Stimulated activated CD4-positive, alpha-beta T cell treated with anti-CD3 and anti-CD28 coated beads, TNF-alpha, amount 100 ng/mL, for 24 hours (primary cell): ENCODE measurements at places on chromosomes 12 and 14.

DNA sequence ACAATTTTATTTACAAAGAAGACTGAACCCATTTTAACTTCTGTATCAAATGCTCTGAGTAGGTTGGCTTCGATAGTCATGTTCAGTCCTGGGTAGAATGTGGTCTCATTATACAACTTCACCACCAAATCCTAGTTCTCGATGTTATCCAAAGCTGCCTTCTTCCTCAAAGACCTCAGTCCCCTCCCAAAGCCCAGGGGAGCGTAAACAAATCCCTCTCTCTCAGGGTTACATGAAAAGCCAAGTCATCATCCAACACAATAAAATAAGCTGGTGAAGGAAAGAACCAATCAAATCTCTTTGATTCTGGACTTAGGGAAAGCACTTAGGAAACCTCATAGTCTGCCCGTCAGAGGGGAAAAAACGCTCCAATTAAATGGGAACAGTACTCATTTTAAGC is 9.1 kb downstream of the PTCSC3 start:
- DNase-seq = no peak

GRCh38 chr12:65446901-65447300 is 168.4 kb downstream of the MSRB3 start:
- DNase-seq = no peak

DNA sequence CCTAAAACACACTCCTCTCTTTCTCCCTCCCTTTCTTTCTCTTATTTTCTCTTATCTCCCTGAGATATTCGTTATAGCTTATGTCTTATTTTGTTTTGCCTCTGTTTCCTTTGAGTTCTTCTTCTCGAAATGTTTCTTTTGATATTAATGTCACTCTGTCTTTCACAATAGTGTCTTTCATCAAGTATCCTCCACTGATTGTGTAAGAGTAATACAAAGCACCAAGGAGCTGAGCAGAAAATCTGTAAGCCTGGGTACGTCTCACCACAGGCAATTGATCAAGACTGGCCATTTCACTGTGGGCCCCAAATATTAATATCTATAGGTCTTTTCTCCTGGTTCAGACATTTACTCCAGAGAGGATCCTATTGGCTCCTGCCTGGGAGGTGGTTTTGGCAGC is 4.8 kb upstream of the LYZ start:
- DNase-seq = no peak

DNA sequence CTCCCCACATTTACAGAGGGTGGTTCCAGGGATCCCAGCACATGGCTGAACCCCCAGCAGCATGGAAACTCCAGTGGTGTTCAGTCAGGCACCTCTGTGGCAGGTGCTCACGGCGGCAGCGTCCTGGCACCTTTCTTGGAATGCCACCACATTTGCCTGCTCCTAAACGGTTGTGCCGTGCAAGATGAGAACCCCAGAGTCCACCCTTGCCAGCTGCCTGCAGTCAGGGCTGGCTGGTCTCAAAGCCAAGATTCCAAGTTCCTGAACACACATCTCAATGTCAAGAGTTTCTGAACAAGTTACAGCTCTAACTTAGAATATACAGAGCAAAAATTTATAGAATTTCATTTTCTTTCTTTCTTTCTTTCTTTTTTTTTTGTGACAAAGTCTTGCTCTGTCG is 38.7 kb downstream of the DDX51 start:
- no peak for DNase-seq

- no peak for DNase-seq
Observed at GRCh38 chr14:55976219-55976618, 142.0 kb upstream of the PELI2 start.

DNA sequence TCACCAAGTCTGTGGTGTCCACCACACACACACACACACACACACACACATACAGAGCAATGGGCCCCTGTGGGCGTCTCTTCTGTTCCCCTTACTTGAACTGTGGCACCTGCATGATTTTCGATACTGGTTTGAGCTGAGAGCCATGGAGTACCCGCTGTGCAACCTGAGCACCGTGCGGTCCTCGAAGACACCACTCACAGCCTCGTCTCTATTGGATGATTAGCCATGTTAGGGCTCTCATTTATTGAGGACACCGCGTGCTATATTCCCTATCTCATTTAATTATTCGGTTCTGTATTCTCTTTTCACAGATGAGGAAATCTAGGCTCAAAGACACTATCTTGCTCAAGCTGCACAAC is 623 bp upstream of the C14orf132 start:
- DNase-seq = no peak

DNA sequence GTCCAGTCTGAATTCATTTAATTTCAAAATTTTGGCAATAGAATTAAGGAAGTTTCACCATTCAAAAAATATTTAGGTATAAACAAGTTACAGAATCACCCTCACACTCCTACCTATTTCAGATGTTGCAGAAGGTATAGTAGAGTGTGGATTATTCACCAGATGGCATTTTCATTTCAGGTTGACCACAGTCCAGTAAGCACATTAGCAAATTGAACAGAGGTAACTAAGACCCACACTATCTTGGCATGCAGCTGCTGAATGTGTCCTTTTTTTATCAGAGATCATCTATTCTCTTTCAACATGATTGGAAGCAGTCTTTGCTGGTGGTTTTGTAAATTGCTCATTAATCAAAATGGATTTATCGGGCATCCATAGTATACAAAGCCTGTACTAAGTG is 151.8 kb upstream of the GARIN6 start:
- no peak for DNase-seq

GRCh38 chr14:54877015-54877702 is 25.5 kb downstream of the GCH1 start:
- no peak for DNase-seq

GRCh38 chr12:22658214-22658613 is 33.2 kb downstream of the ETNK1 start:
- peak; percentile 6 for DNase-seq

DNA sequence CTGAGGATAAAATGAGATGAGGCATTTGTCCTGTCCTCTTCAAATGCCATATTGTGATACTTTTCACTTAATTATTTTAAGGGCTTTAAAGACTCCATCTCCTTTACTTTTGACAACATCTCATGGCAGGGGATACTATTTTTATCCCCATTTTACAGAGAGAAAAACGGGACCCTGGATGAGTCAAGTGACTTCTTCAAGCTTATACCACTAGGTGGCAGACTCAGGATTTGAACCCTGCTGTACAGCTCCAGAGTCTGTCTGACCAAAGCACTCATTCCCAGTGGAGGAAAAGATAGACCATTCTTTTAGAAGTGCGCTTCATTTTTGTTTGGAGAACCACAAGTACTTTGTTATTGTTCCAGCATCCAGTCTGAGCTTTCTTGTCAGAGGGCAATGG is 1.7 kb upstream of the SMOC1 start:
- DNase-seq = no peak

GRCh38 chr14:33848706-33849454 is 102.0 kb downstream of the EGLN3 start:
- DNase-seq = no peak

GRCh38 chr14:59228421-59228820 is 40.0 kb downstream of the DAAM1 start:
- no peak for DNase-seq

GRCh38 chr12:113469224-113469948 is 2.3 kb downstream of the LHX5 start:
- DNase-seq = no peak

- DNase-seq = no peak
Observed at GRCh38 chr14:102691763-102692162, 85.5 kb upstream of the TRAF3 start.

DNA sequence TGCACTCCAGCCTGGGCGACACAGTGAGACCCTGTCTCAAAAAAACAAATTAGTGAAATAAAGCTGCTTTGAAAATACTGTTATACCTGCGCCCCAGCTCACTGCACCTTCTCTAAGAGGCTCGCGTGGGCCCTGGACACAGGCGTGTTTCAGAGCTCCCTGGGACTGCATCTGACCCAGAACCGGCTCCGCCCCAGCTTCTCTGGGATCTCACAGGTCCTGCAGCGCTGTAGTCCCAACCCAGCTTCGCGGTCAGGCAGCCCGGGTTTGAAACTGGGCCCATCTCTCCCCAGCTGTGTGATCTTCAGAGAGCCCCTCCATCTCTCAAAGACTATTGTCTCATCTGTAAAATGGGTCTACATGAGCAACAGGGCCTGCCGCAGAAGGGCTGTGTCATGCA is 7.5 kb downstream of the RIMBP2 start:
- DNase-seq = no peak

DNA sequence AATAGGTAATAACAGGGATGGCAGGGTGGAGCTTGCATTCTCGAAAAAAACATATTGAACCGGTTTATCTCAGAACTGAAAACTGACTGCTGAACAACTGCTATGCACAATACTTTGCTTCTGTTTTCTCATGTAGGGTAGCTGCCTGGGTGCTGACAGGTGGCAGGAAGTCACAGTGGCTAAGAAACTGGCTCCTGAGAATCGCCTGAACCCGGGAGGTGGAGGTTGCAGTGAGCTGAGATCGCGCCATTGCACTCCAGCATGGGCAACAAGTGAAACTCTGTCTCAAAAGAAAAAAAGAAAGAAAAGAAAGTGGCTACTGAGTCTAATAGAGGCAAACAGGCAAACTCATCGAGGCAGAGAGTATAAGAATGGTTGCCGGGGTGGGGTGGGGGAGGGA is 113.1 kb downstream of the CCDC60 start:
- DNase-seq = no peak

DNA sequence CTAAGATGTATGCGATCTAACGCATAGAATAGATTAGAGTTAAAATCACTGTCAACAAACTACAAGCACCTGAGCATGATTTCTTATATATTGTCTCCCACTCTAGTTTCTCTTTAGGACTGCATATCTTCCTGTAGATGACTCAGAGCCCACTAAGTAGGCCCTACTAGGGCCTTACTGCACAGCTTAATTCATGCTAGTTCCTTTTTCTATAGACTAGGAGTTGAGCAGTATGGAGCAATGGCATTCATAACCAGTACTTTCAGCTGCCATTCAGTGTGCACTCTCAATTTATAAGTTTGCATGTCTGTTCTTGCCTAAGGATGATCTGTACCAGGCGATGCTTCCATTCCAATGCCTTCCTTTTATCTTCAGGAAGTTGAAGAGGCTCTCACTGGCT is 103.5 kb downstream of the METTL25 start:
- DNase-seq = no peak

- no peak for DNase-seq
Observed at GRCh38 chr12:93426412-93426805, 15.3 kb downstream of the UBE2N start.

- DNase-seq = no peak
Observed at GRCh38 chr12:60689137-60689536, 1093.3 kb downstream of the SLC16A7 start.

- DNase-seq = no peak
Observed at GRCh38 chr14:99231850-99232713, 39.9 kb downstream of the BCL11B start.

GRCh38 chr12:29012673-29013072 is 136.4 kb upstream of the FAR2 start:
- DNase-seq = no peak

DNA sequence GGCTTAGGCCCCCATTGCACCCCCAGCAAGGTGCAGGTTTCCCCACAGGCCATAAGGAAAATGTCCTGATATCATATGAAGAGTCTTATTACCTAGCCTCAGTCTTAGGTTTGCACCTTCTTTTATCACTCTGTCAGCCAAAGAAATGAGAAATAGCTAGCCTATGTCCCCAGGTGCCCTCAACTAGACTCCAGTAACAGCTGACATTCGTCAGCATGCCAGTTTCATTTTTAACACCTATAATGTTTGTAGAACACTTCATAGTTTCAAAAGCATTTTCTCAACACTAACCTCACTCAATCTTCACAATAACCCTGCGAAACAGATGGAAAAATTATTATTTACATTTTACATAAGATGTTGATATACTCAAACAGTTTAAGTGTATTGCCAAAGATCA is 24.0 kb upstream of the OR10P1 start:
- DNase-seq = no peak

DNA sequence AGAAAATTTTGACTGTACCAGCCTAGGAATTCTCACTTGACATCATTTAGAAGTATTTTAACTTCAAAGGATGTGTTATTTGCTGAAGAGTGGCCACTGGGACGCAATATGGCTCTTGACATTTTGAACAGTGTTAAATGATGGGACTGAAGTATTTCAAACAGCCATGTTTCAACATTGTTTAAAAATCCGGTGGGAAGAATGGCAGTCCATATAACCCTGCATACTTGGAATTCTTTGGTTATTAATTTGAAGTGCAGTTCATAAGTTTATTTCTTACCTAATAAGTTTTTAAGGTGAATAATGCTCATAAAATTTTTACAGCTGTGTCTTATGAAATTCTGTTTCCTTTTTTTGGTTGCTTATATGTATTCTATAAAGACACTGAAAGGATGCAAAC is 8.3 kb downstream of the TMTC2 start:
- DNase-seq = no peak

DNA sequence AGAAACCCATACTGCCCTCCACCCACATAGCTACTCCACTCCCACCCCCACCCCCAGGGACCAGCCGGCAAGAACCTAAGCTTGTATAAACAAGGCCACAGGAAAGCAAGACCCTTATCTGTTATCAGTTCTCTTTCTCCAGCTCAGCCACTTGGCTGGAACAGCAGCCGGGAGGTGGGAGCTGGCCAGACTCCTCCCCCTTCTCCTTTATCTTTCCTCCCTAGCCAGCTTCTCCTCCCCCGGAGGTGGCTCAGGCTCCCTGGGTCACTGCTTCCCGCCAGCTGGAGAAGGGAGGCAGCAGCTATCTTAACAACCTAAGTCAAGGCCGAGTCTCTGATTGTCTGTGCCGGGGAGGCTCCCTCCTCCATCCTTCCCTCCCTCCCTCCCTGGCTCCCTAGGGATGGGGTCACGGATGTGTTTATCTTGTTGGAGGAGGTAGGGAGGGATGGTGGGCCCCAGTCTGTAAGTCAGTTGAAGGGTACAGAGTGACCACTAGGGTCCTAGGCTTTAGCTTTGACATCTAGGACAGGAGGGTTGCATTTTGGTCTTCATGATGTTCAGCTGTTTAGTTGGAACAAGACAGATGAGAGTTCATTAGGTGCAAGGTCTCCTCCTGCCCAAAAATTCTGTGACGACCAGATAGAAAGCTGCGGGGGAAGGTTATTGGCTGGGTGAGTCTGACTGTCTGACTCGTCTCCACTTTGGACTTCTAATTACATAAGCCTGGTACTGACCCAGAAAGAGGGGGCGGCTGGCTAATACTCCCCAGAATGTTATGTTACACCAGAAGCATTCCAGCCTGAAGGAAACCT is 29.7 kb downstream of the ZFP36L1 start:
- no peak for DNase-seq

GRCh38 chr12:113165521-113166450 is 16.3 kb downstream of the CFAP73 start:
- DNase-seq = no peak

DNA sequence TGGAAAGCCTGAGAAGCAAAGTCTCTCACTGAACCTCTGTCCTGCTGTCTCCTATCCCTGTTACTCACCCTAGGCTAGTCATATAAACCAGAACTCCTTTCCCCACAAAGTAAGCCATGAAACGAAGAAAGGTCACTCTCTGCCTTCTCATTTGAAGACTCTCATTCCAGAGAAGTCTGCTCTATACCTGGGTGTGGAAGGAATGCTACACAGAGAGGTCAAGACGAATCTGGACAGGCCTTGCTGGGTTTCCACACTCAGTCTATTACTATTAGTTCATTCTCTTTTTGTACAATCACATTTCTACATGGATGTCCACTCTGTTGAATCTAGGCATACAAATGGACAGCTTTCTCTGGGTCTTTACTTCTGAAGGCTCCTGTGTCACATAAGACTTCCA is 2.4 kb upstream of the AEBP2 start:
- DNase-seq = no peak

GRCh38 chr14:101071493-101071906 is 168.0 kb upstream of the RTL1 start:
- no peak for DNase-seq
